Astrocyte (in vitro differentiated cells and primary cell): ENCODE measurements at places on chromosomes 7 and 10. TPM values are rescaled to one million over a fixed set of nuclear protein-coding genes. Genes with fewer than 3 reads are reported as not detected.

DNA sequence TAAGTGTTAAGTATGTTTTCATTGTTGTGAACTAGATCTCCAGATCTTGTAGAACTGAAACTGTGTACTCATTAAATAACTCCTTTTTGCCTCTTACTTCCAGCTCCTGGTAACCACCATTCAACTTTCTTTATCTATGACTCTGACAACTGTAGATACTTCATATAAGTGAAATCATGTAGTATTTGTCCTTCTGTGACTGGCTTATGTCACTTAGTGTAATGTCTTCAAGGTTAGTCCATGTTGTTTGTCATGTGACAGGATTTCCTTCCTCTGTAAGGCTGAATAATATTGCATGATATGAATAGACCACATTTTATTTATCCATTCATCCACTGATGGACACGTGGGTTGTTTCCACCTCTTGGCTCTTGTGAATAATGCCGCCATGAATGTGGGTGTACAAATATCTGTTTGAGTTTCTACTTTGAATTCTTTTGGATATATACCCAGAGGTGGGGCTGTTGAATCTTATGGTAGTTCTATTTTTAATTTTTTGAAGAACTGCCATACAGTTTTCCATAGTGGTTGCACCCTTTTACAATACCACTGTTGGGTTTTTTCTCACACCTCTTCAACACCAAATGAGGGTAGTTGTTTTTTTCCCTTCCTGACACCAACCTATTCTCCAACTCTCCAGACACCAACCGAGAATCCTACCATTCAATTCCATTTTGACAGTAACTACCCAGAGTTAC lies 10.7 kb upstream of the FMC1 start:
- no peak for DNase-seq

DNA sequence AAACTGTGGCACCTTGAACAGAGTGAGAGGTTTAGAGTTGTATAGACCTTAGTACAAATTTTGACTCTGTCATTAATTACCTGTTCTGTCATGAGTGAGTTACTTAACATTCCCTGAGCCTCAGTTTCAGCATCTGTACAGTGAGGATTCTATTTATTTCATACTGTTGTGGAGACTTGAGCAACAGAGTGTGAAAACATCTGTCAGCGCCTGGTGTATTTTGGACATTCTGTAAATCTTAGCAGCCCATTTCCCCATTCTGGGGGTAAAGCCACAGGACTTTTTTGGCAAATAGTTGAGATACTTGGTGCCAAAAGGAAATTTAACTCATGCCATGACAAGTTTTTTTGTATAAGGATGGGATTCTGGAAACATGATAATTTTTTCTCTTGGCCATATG lies 94.8 kb downstream of the AUTS2 start:
- DNase-seq: no peak

DNA sequence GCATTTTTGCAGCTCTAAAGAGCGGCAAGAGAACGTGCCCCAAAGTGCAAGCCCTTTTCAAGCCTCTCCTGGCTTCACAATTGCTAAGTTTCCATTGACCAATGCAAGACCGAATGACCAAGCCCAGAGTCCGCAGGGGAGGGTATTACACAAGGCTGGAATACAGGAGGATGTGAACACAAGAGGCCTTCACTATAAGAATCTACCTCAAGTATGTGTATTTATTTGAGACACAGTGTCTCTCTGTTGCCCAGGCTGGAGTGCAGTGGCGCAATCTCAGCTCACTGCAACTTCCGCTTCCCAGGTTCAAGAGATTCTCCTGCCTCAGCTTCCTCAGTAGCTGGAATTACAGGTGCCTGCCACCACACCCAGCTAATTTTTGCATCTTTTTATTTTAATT lies 22.2 kb upstream of the TPST1 start:
- DNase-seq: no peak

DNA sequence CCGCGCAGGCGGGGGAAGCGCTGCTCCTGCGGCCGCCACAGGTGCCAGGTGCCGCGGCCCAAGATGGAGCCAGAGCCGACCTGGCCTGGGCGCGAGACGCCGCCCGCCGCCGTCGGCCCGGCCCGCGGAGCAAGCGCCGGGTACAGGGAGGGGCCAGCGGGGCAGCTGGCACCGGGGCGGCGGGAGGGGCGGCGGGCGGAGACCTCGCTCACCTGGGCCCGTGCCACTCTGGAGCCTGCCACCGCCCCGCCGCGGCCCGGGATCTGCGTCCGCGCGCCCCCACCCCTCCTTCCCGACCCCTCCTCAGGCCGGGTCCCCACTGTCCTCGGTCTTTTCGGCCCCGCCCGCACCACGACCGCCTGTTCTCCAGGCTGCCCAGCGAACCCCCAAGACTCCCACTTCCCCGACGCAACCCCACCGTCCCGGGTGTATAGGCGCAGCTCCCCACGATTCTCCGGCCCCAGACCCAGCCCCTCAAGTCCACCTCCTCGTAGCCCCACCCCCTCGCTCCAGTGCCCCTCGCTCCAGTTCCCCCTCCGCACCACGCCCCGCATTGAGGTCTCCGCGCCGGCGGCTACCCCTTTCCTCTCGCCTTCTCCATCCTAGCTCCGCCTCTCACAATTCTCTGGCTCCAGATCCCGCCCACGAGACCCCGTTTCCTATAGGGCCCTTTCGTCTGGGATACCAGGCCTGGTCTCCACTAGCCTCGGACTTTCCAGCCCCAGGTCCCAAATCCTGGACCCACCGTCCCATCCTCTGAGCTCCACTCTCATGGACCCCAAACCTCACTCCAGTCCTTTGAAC lies at the start of gene GPRIN2:
Gene GPRIN2 (minus strand): TSS at position 144 of the 804 bp plus-strand sequence. CDS start 5,922 bp downstream, outside the sequence.
- no peak for DNase-seq

DNA sequence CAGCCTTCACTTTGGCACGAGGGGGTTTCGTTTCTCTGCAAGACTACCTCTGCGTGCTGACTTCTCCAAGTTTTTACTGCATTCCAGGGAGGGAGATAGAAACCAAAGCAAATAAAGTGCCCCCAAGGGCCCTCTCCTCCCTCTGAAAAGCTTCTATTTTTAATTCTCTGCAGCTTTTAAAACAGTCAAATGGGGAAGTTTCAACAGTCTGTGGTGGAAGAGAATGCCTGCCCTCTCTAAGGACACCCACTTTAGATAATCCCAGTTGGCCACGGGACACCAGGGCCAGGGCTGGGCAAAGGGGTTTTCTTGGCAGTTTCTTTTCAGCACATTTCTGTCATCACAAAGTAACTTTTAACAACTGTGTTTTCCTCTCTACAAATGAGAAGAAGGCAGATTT lies 386.7 kb upstream of the NPVF start:
- no peak for DNase-seq

- no peak for DNase-seq
Observed at GRCh38 chr7:10779465-10780399, 193.9 kb upstream of the PHF14 start.

GRCh38 chr10:93994438-93994801 lies 689 bp downstream of the PLCE1 start:
- no peak for DNase-seq

- DNase-seq: no peak
Observed at GRCh38 chr10:1978584-1978983, 241.3 kb upstream of the ADARB2 start.

DNA sequence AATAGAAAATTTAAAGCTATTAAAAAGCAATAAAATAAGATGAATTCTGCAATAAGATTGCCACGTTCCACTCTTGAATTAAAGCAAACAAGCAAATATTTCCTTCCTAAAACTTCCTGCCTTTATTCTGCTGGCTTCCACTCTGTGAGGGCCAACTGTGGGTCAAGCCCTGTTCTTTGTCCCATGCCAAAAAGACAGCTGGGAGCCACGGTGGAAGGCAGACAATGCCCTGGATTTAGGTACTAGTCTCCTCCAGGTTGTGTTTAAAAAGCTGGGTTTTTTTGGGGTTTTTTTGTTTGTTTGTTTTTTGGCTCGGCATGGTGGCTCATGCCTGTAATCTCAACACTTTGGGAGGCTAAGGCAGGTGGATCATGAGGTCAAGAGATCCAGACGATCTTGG lies 39.1 kb downstream of the LRRTM3 start:
- DNase-seq: no peak

DNA sequence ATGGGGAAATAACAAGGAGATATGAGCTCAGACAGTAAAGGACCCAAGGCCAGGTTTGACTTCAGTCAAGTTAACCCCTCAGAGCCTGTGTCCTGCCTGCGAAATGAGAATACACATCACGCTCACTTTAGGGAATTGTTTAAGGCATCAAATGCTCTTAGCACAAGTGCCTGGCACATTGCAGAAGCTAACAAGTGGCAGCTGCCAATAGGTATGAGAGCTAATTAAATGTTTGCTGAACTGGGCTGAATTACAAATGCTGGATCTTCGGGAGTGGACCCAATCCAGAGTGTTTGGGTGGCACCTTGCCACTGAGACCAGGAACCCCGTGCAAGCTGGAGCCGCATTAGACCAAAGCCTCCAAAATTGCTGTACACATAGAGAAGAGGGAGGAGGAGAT lies 136.8 kb downstream of the C10orf90 start:
- no peak for DNase-seq

PPP1R17 gene
- not detected in 2 replicates for total RNA-seq

GPR15LG gene
- total RNA-seq: not detected in 2 replicates
